ENCODE measurements at places on chromosomes 6 and 20.

DNA sequence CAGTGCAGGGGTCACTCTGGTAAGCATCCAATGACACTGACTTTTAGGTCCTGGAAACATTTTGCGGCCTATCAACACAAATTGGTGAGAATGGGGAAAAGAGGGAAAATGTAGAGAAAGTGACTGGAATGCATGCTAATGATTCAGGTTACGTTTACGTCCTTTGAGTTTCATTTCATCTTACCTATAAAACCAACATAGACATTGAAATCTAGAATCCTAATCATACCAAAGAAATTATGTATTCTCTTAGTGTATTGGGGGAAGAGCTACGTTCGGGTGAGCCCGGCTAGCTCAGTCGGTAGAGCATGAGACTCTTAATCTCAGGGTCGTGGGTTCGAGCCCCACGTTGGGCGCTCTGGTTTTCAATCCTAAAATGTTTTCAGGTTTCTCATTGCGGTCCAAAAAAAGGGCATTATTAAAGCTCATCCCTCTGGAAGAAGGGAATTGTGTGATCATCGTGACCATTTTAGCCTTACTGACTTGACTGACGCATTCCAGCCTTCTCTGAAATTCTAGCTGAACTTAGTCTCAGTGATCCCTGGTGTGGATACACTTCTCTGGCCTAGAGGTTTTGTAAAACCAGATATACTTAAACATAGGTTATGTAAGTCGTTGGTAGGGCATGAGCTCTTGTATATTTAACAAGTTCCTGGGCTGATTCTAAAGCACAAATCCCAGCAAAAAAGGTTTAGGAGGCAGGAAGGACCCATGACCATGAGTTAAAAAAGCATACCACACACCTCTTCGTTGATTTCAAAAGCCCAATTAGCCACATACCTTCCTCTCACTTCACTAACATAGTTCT is 18.3 kb downstream of the HMGN4 start:
- no peak for DNase-seq

DNA sequence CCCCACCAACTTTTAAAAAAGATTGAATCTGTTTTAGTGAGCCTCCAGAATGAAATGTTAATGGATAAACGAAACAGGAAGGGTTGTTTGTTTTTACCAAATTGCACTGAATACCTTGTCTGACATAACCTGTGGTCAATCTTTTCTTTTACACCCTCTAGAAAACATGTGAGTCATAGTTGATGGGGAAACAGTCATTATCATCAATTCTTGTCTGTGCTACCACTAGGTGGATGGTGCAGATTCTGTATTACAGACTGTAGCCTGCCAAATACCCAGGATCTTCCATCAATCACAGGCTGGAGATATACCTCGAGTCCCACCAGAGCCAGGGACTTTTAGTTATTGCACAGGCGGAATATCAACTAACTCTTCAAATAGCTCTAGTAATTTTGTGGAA is 29.5 kb upstream of the PKIB start:
- DNase-seq = no peak

DNA sequence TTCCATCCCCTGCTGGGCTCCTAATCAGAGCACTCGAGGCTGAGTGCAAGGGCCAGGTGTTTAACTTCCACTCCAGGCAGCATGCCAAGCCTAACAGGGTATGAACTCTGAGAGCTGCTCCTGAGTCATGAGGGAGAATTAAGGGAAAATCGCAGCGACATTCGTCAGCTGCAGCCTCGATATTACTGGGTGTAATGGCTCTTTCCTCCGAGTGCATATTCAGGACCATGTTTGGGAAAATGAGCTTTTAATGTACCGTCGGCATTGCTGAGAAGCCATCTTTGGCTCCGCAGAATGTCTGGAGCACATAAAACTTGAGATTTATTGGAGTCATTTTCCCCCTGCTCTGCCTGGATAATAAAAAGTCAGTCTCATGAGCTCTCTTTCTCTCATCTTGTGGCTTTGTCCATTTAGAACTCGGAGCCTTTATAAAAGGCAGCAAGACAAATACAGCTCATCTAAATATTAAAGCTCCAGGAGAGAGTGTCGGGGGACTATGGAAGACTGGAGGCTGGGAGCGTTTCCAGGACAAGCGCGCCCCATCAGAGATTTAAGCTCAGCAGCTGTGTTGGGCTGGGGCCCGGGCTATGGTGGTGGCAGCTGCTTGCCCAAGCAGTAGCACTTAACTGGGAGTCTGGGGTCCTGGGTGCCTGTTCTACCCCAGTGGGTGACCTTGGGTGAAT is 103.7 kb downstream of the TOX2 start:
- DNase-seq = peak; percentile 98

DNA sequence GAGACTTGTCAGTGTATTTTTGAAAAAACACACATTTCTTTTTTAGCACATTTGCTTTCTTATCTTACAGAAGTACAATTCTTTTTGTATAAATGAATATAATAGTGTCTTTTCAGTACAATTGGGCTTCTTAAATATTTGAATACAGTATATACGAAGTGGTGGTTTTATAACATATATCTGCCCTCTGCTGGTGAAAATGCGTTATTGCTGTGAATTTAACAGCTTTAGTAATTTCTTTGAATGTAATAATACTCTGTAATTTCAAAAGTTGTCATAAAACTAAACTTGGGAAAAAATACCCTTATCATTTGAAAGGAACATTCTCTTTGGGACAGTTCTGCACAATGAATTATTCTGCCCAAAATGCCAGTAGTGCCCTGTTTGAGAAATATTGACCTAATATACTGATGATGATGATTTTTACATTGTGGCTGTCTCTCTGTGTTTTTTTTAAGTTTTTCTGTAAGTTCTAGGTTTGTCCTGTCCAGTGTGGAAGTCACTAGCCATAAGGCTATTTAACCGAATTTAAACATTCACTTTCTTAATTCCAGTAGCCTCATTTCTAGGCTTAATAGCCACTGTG is 19.0 kb downstream of the SMAP1 start:
- DNase-seq = peak; percentile 14

- DNase-seq = no peak
Measured at GRCh38 chr6:31581434-31582229, 592 bp downstream of the LTB start.

GRCh38 chr6:47044397-47044796 is 2.3 kb upstream of the ADGRF1 start:
- DNase-seq = no peak

GRCh38 chr6:30879684-30880427 is 4.5 kb upstream of the DDR1 start:
- DNase-seq = no peak

GRCh38 chr6:41656002-41656691 is 17.9 kb downstream of the MDFI start:
- DNase-seq = no peak

GRCh38 chr6:145963216-145964068 is 716 bp downstream of the SHPRH start:
- DNase-seq = peak; percentile 67

GRCh38 chr6:24522228-24523176 is 27.7 kb downstream of the ALDH5A1 start:
- DNase-seq = peak; percentile 92

GRCh38 chr6:138925806-138926205 is 62.2 kb downstream of the REPS1 start:
- DNase-seq = no peak

DNA sequence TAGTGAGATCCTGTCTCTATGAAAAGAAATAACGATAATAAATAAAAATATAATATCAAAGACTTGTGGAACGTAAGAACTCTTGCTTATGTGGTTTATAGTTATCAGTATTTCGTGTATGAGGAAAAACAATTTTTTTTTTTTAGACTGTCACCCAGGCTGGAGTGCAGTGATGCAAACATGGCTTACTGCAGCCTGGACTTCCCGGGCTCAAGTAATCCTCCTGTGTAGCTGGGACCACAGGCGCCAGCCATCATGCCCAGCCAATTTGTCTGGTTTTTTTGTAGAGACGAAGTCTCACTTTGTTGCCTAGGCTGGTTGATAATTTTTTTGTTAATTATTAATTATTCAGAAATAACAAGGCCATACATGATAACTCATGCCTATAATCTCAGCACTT is 18.6 kb upstream of the CDK19 start:
- DNase-seq = no peak

DNA sequence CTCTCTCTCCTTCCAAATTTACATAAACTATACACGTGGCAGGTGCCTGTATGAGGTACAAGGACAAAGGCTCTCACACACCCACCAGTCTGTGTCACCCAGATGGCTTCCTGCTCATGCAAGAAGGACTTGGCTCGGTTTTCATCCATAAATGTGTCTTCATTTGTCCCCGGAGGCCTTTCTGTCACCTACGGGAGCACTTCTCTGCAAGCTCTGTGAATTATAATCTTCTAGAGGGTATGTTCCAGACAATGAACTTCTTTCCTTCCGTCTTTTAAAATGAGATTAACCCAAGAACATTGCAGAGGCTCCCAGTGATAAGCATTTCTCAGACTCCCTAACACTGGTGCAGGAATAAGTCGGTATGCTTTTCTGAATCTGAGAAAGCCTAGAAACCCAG is 123.6 kb downstream of the PTPRT start:
- no peak for DNase-seq

- no peak for DNase-seq
Measured at GRCh38 chr6:127865108-127865507, 35.8 kb downstream of the THEMIS start.

DNA sequence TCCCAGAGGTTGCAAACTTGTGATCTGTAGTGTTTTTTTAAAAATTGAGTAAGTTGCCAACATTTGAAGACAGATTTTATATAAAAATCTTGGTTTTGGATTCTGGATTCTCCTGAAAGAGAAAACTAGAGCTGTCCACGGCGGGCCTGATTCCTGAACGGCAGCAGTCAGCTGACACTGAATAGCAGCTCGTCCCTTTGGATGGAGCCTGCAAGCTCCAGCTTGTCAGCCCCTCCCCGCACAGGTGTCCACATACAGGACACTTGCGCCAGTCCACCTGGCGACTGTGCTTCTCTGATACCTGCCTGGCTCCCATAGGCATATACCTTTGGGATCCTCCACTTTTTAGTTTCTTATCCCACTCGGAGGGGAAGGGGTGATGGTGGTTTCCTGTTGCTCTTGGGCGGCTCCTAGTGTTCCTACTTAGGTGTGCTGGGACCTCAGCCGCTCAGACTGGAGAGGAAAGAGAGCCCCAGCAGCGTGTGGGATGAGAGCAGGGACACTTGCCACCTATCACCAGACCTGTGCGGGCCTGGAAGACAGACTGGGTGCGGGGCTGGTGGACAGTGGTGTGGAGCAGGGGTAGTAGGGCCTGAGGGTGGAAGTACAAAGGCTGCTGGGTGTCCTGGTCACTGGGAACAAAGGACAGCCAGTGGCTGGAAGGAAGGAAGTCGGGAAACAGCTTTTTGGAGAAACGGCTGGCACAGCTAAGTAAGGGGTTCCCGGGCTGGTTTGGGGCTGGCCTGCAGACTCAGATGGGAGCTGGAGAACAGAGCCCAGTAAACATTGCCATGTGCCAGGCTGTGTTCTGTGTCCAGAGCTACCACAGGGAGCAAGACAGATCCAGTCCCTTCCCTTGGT is 18.3 kb downstream of the GHRH start:
- no peak for DNase-seq

- no peak for DNase-seq
Measured at GRCh38 chr20:5168651-5169396, 42.0 kb downstream of the CDS2 start.

DNA sequence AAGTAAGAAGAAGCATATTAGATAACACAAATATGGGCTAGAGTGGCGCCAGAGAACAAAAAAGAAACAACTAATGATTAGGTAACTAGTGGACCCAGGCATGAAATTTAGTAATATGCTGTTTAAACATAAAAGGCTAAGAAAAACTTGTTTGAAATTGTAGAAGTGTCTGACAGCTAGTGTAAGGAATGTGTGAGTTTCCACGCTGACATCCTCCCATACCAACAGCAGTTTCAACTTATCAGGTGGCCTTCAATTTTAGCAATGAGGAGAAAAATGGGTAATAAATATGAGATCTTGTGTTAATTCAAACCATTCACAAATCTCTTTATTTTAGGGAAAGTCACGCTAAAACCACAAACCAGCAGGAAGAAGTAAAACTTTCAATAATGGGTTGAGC is 440.2 kb upstream of the FLRT3 start:
- no peak for DNase-seq
